GM04503 (cell line): ENCODE measurements at places on chromosomes 6 and 20.

DNA sequence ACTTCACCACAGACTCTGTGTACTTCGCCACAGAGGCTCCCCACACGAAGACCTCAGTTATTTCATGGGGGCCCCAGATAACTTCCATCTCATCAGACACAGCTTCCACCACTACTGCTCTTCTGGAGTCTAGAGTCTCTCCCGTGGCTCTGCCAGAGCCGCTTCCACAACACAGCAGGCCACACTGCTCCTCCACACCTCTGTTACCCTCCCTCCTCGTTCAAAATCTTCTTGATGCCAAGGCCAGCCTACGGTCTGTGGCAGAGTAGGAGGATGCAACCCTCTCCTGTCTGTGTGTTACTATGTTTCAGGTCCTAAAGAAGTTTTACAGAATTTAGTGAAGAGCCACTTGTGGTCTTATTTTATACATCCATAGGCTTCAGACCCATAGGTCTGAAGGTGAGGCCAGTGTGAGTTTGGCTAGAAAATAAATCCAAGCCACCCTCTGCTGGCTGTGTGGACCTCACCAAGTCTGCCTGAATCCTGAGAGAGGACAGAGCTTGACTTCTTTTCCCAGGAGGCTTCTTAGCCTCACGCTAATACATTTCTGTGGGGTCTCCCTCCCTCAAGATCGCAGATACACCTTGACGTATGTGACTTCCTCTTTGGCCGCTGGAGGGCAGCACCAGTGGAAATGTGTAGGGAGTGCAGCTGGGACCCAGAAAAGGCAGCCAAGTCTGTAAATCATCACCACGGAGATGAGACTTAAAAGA, 197.7 kb downstream of the FAXC start:
- DNase-seq = no peak

GRCh38 chr6:22067122-22067521, 229.7 kb downstream of the PRL start:
- no peak for DNase-seq

DNA sequence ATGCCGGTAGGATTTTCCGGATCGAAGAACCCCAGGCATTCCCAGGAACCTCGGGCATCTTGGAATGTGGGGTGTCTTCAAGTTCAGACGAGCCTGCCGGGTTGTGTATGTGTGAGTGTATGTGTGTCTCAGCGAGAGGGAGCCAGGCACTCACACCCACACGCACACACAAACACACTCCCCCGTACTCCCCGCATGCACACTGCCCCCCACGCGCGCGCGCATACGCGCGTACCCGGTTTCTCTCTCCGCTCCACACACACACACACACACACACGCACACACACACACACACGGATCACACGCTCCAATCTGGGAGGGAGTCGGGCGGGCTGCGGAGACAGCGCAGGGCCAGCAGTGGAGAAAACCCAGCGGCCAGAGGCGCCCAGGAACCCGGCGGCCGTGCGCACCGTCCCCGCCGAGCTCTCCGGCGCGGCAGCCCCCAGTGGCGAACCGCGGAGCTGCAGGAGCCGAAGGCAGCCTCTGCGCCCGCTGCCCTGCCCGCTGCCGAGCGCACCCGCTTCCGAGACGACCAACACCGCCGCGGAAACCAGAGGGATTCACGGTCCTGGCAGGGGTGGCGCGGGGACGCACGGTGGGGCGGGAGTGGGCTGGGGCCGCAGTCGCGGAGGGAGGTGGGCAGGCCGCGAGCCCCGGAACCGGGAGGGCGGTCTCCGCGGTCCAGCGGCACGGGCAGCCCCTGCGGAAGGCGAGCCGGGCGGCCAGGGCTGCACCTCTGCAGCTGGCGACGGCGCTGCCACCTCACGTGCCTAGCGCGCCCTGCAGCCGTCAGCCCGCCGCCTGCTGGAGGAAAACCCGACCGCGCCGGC, at the start of gene LRFN2:
Gene LRFN2, minus strand, starts transcription at position 125 of the 830 bp plus-strand sequence.
- DNase-seq = peak; percentile 1

DNA sequence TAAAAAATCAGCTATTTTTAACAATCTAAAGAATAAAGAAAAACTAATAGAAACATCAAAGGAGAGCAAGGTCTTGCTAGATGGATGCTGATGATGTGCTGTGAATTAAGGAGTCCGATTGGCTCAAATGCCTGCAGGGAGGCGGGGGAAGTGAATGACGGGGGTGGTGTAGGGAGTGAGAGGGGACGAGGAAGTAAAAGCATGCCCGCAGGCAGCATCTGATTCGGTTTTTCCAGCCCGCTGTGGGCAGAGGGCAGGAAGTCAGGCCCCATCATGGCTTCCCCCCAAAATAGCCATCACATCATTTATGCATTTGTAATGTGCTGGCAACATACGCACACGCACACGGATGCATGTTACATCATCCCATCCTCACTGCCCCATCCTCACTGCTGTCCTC, 10.3 kb downstream of the RSPO4 start:
- no peak for DNase-seq

DNA sequence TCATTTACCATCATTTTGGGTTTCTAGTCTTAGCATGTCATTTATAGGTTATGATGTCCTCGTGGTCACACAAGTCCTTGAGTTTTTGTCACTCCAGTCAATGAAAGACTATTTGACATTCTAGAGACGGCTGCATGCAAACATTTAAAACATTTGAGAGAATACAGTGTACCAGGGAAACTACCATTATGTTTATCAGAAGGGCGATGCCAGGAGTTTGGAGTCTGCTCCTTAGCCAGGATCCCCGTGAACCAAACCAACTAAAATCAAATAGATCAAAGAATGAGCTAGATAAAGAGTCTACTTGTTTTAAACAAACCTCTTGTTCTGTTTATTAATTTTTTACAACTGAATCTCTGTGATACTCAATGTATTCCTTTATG, 122.6 kb downstream of the OLIG3 start:
- DNase-seq = no peak

GRCh38 chr6:131042664-131043063, 20.4 kb downstream of the EPB41L2 start:
- DNase-seq = no peak

GRCh38 chr20:17043323-17043722, 183.5 kb upstream of the PCSK2 start:
- DNase-seq = no peak

DNA sequence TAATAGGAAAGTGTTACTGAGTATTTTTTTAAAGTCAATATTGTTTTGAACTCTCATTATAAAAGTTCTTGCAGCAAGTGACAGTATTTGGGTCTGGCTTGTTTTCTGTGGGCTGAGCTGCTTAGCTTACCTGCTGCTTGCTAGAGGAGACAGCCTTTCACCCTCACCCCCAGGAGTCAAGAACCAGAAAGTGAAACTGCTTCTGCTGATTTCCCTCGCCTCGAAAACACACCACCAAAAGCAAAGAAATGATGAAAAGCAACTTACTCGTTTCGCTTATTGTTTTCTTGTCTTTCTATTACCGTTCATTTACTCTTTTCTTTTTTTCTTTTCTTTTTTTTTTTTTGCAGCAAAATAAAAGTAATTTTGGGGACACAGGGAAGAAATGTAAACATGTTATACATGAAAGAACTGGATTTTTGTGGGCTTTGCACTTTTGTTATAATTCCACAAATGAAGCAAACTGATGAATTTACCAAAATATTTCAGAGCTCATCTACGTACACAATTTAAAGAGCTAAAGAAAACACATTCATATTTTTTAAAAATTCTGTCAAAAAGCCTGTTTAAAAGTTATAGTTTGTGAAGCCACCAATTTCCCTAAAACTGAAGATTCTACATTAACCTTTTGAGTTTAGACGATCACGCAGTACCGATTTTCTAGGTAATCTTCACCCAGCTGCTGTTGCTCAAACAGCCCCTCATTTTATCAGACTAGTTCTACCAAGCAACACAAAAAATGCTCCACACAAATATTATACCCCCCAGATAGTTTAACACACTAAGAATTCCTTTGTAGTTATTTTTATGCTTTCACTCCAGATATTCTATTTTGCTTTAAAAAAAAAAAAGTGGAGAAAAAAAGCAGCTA, 1.7 kb downstream of the SCML4 start:
- no peak for DNase-seq

- no peak for DNase-seq
Observed at GRCh38 chr6:10338151-10338550, 76.7 kb downstream of the TFAP2A start.

DNA sequence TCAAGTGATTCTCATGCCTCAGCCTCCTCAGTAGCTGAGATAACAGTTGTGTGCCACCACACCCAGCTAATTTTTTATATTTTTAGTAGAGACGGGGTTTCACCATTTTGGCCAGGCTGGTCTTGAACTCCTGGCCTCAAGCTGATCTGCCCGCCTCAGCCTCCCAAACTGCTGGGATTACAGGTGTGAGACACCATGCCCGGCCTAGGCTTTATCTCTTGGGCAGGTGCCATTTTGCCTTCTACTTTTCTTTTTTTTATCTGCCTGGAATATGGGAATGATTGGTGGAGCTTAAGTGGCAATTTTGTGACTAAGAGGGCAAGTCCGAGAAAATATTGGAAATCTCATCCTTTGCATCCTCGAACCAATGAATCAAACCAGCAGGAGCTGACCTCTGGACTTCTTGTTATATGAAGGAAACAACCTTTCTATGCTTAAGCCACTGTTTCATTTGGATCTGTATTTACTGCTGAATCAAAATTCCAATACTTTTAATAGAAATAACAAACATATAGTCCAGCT, 128.9 kb upstream of the ZNF217 start:
- DNase-seq = no peak

GRCh38 chr6:124283486-124283885, 479.8 kb downstream of the NKAIN2 start:
- no peak for DNase-seq

- no peak for DNase-seq
Observed at GRCh38 chr20:11094711-11095110, 420.9 kb upstream of the JAG1 start.

GRCh38 chr20:64039293-64040160, 3.5 kb downstream of the C20orf204 start:
- no peak for DNase-seq

- DNase-seq = no peak
Observed at GRCh38 chr6:137754366-137754765, 112.7 kb upstream of the TNFAIP3 start.

- DNase-seq = no peak
Observed at GRCh38 chr20:46458866-46459750, 52.7 kb upstream of the ELMO2 start.

DNA sequence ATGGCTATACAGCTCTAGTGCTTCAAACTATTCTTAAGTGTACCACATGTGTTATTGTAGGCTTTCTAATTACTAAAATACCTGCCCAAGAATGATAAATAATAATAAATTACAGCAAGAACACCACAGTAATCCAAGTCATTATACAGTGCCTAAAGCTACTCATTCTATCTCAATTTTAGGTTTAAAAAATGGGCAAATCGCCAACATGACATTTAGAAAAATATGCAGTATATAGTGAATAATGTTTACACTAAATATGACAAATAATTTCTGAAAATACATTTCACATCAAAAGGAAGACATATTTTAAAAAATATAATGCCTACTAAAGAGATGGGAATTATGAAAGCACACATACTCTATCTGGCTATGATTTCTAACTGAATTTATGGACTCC, 91.8 kb downstream of the MAN1A1 start:
- DNase-seq = no peak

DNA sequence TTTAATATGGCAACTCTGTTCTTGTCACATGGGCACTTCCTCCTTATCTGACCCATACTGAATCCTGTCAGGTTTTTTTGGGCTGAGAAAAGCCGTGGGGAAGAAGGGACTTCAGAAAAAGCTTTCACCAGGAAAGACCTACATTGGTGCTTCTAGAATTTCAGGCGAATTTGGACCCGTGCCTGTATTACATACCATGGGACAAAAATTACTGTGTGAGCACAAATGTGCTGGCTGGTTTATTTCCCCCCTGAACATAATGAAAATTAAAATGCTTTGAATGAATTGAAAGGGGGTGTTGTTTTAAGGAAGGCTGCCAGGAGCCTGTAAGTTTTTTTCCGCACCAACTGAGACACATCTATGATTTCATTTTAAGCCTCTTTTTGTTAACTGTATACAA, 29.6 kb downstream of the CAP2 start:
- DNase-seq = no peak

DNA sequence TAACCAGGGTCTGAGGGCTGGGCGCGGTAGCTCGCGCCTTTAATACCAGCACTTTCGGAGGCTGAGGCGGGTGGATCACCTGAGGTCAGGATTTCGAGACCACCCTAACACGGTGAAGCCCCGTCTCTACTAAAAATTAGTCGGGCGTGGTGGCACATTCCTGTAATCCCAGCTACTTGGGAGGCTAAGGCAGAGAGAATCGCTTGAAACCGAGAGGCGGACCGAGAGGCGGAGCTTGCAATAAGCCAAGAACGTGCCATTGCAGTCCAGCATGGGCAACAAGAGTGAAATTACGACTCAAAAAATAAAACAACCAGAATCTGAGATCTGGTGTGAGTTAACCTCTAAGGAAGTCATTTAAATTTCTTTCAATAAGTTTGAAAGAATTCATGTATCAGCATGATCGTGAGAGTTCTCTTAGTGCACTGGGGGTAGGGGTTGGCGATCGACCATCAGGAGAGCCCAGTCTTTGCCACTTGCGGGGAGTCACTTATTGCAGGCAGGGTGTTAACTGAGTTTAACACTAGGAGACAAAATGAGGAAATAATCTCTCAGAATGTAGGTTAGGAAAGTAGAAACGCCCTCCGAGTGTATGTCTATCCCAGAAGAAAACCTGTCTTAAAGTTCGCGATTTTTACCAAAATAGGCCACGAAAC, 206.5 kb upstream of the ZNF184 start:
- DNase-seq = no peak

- DNase-seq = peak; percentile 53
Observed at GRCh38 chr6:71721642-71722041, 164.7 kb upstream of the RIMS1 start.

DNA sequence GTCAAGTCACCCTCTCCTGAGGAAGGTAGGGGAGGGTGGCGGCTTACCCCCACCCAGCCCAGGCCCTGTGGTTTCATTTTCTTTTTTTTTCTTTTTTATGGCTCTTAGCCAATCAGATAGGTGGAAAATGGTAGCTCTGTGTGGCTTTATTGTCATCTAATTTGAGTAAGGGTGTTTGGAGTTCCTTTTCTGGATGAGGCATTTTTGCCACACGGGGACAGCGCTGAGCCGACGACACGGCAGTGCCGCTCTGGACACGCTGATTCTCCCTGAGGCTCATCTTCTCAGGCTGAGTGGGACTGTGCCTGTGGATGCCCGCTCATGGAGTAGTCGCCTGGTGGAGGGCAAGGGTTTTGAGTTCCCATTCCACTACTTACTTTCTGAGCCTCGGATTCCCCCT, 37.6 kb upstream of the ANGPT4 start:
- DNase-seq = no peak
